T47D (cell line): ENCODE measurements at places on chromosomes 12 and 14.

DNA sequence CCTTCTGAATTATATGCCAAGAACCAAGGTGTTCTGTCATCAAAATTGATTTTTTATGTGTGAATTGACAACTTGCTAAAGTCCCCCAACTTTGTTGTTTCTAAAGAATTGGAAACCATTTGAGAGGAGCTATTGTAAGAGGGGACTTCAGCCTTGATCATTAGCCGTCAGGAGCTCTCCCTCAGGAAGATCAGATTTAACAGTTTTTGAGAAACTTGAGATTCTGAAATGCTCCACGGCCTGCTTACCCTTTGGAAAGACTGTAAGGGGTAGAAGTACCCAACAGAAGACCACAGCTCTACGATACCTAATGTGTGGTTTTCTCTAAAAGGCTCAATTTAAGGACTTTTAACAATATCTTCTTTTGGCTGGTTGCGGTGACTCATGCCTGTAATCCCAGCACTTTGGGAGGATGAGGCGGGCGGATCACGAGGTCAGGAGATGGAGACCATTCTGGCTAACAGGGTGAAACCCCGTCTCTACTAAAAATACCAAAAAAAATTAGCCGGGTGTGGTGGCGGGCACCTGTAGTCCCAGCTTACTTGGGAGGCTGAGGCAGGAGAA lies 51.1 kb downstream of the BAZ2A start:
- no peak for DNase-seq

DNA sequence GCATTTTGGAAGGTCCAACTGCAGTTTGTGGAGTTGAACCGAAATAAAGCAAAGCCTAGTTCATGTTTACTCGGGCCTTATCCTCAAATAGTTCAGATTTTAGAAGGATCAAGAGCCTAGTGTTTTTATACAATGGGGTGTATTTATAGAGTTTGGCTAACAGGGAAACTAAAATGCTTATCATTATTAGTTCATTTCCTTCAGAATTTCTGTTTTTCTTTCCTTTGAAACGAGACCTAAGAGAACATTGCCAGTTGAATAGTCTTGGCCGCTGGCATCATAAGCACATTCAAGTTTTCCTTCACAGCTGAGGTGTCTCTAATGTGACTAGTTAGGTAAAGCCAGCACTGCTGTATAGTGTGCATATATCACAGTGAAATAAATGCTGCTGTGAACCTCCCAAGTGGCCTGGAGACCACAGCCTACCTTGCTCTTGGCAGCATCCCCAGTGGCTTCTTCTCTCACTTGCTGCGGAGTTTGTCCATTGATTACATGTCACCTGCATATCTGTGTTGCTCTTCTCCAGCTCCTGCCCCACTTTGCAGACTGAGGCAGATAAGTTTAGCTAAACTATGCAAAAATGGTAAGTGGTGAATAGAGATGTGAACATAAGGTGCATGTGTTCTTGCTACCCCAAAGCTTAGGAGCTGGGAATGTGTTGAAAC lies 88.8 kb downstream of the ANO6 start:
- no peak for DNase-seq

- DNase-seq, result no peak
Observed at GRCh38 chr12:124463341-124463921, 104.0 kb downstream of the NCOR2 start.

DNA sequence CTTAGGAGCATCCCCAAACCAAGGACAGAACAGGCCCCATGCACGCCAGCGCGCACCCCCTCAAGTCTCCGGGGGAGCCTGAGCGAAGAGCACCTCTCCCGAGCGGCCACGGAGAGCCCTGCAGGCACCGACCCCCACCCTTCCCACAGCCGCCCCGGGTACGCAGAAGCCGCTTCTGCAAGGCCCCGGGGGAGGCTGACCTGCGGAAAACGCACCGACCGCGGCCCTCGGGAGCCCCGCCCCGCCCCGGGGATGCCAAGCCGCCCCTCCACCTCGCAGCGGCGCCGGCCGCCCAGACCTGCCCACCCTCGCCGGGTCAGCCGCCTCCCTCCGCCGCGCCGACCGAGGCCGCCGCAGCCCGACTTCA lies 385 bp downstream of the CAPRIN2 start:
- DNase-seq, result no peak

DNA sequence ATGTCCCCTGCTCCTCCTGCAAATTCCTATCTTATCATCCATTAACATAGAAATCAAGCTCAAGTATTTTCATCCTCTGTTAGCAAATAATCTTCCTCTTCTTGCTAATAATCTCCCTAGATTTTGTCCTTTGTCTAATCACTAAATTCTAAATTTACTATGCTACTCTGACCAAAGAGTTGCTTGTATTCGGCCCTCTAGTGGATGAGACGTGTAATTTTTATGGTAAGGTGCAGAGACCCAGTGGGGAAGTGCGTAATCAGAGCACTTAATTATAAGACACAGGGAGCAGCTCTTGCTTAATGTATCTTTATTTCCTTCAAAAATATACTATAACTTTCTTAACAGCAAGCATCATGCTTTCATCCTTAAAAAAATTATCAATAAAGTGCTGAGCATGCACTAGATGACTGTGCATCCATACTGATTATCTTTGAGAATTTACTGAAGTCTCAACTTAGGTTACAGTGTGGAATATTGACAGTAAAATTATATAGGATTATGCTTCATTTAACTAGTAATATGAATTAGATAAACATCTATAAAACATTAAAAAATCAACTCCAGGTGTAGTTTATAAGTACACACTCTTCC lies 212.6 kb downstream of the SLC16A7 start:
- peak; percentile 40 for DNase-seq

- DNase-seq, result no peak
Observed at GRCh38 chr12:121980892-121981272, 40.8 kb upstream of the BCL7A start.

GRCh38 chr12:41777064-41777790 lies 367.4 kb downstream of the GXYLT1 start:
- no peak for DNase-seq

GRCh38 chr14:35932659-35933159 lies 106.6 kb downstream of the BRMS1L start:
- peak; percentile 41 for DNase-seq

DNA sequence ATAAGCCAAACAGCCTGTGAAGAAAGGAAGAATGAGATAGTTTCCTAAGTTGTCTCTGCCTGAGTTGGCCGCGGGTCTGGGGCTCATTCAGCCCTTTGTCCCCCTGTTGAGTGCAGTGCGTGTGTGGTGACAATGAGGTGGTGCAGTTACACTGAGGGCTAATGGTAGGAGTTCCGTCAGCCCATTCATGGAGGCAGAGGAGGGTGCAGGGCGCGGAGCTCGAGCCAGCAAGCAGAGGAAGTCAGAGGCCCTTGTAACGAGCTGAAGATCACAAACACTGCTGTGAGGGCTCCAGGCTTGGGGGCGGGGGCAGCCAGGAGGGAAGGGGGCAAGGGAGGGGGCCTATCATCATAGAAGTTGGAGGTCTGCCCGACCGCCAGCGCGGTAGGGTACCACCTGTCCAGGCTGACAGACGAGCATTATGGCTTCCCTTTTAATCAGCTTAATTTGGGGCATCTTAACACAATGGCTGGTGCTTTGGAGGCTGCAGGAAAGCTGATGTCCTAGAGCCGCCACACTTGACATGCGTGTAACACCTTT lies 20.5 kb downstream of the CCND2 start:
- DNase-seq, result no peak

DNA sequence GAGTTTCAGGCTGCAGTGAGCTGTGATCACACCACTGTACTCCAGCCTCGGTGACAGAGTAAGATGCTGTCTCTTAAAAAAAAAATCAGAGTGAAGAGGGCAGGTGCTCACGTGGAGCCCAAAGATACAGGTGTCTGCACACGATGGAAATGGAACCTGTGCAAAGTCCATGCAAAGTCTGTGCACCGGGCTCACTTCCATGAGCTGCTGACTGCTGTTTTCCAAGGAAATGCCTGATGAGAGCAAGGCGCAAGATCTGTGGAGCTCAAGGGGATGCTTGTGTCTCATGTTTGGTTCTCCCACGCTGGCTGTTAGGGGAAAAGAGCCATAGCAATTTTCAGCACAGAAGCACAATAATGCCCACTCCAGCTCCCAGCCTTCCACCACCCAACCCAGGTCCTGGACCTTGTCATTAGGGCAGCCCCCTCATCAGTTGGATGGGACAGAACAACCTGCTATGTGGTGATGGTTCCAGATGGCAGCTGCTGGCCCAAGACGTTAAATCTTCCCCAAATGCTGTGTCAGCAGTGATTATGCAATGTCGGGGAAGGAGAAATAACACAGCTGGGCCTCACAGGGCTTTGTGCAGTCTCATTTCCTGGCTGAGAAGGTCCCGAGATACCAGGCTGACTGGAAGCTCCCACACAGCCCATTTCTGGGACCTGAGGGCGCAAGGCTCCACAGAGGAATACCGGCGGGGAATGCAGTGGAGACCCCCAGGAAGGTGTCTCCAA lies 27.9 kb upstream of the DICER1 start:
- DNase-seq, result no peak

GRCh38 chr14:52272375-52272774 lies 4.9 kb downstream of the PTGDR start:
- DNase-seq, result peak; percentile 68

DNA sequence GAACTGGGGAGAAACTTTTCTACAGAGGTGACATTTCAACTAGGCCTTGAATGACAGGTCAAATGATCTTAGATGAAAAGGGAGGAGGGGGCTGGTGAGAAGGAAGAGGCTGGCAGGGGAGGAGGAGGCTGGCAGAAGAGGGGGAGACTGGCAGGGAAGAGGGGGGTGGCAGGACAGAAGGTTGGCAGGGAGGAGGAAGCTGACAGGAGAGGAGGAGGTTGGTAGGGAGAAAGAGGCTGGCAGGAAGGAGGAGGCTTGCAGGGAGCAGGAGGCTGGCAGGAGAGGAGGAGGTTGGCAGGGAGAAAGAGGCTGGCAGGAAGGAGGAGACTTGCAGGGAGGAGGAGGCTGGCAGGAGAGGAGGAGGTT lies 63.4 kb upstream of the PPP4R3A start:
- no peak for DNase-seq

GRCh38 chr12:31206038-31206670 lies 119.8 kb downstream of the SINHCAF start:
- DNase-seq, result peak; percentile 66

- DNase-seq, result peak; percentile 60
Observed at GRCh38 chr12:75208856-75209811, 505 bp downstream of the KCNC2 start.

DNA sequence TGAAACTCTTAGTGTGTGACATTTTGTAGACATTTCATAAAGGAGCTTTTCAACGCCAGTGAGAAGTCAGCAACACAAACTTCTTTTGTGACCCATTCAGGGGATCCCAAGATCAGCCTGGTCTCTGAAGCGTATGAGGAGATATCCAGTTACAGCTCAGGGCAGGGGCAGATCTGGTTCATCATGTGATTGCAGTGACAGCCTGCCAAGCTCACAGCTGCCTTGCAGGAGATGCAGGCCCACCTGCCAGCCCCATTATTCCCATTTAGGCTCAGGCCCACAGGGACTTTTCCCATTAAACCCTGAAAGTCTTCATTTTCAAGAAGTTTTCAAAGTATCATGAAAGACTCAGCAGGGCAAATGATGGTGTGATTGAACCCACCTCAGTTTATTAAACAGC lies 38.3 kb downstream of the SRGAP1 start:
- DNase-seq, result no peak

- no peak for DNase-seq
Observed at GRCh38 chr14:58200846-58201245, 897 bp downstream of the ACTR10 start.

GRCh38 chr14:93228550-93228949 lies 21.5 kb downstream of the UBR7 start:
- DNase-seq, result no peak

DNA sequence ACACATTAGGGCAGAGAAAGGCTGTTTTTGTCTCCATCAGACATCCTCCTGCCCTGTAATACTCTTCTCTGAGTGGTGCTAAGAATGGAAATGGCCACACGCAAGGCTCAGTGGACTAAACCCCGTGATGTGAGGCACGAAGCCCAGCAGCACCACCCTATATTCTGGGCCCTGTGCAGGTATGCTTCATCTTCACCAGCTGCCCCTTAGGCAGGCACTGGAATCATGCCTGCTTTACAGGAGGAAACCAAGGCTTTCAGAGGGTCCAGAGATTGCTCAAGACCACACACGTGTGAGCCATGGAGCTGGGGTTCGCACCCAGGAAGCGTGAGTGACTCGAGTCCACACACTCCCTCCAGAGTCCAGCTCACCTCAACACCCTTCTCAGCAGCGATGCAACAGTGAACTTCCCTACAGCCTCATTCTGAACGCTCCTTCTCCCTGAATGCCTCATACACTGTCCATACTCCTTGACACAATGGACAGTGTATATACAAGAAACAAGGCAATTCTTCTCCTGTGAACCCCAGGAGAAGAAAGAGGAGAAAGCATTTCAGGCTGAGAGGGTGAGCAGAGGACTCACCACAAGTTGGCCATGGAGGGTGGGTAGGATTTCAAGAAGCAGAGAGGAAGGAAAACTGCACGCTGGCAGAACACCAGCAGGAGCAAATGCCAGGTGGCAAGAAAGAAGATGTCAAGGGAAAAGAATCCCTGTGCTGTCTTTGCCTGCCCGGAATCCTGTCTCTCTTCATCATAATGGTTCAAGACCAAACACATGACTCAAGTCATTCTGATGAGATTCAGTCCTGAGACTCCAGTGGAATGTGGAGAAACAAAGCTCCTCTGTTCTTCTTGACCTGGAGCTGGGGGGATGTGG lies 39.1 kb downstream of the NT5DC3 start:
- DNase-seq, result no peak

GRCh38 chr14:20934148-20934762 lies 21.0 kb upstream of the RNASE2 start:
- DNase-seq, result no peak

GRCh38 chr12:21552635-21553328 lies 26.7 kb downstream of the SPX start:
- no peak for DNase-seq

DNA sequence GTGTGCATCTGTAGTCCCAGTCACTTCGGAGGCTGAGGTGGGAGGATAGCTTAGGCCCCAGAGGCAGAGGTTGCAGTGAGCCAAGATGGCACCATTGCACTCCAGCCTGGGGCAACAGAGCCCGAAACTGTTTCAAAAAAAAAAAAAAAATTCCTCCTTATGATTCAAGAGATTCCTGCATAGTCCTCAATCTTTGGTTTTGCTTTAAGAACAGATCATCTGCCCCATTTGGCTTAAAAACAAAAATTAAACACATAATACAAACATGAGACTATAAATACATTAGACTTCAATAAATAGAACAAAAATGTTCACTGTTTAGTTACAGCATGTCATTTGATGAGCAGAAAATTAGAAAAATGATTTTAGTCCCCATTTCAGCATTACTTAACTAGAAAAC lies 131.2 kb downstream of the PAWR start:
- DNase-seq, result no peak

GRCh38 chr14:91219517-91220389 lies 24.8 kb downstream of the GPR68 start:
- no peak for DNase-seq

DNA sequence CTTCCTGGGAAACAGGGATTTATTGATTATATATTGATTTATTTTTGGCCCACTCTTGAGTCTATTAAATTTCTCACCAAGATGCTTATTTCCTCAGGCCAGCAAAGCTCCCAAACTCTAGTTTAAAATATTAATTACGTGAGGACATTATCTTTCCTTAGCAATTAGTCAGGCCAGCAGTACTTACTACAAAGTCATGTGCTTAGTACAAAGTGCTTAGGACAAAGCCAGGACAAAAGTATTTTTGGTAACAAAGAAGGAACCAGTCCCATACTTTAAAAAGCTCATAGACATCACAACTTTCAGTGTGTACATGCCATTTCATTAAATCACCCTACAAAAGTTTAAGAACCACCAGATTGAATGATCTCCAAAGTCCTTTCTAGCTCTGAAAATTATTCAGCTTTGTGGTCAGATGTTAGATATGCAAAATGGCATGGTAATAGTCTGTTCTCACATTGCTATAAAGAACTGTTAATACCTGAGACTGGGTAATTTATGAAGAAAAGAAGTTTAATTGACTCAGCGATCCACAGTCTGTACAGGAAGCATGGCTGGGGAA lies 94.7 kb upstream of the PWP1 start:
- no peak for DNase-seq
